Suprapubic skin (tissue), 4 donors: ENCODE measurements at places on chromosomes 1 and 21.
A peak's percentile ranks its signal among the peaks of the same experiment; 100 is the strongest.

DNA sequence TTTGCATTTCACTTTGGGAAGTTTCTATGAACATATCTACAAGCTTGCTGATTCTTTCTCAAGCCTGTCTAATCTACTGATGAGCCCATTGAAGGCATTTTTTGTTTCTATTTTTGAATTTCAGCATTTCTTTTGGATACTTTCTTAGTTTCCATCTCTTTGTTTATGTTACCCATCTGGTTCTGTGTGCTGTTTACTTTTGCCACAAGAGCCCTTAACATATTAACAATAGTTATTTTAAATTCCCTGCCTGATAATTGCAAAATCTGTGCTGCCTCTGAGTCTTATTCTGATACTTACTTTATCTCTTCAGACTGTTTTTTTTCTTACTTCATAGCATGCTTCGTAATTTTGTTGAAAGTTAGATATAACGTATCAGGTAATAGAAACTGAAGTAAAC is 75.8 kb upstream of the ZRANB2 start:
- DNase-seq: no peak

DNA sequence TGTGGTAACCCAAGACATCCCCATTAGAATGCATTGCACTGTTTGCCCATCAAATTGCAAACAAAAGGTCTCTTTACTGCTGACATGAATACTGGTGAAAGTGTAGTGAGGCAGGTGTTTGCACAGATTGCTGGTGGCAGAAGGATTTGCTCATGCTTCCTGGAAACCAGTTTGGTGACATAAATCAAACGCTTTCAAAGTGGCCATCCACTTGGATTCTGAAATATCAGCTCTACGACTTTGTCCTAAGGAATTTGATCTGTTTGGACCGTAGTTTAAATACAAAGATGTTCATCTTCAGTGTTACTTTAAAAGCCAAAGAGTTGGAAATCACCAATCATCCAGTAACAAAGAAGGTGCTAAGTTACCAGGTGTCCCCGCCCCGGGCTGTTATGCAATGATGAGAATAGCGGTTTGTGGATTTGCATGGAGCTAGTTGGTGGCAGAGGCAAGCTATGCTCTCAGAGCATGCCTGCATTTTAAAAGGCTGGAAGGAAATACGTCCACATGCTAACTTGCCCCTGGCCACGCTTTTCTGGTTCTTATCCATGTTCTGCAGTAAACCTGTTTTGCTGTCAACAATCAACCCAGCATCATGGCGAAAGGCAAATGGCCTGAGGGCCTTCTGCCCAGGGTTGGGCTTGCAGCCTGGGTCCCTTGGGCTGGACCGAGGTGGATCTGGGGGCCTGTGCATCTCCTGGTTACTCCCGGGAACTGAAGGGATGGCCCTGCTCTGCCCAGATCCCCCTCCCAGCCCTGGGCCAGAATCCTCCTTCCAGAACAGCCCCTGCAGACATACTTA is 49.2 kb downstream of the UMODL1 start:
- no peak for DNase-seq

DNA sequence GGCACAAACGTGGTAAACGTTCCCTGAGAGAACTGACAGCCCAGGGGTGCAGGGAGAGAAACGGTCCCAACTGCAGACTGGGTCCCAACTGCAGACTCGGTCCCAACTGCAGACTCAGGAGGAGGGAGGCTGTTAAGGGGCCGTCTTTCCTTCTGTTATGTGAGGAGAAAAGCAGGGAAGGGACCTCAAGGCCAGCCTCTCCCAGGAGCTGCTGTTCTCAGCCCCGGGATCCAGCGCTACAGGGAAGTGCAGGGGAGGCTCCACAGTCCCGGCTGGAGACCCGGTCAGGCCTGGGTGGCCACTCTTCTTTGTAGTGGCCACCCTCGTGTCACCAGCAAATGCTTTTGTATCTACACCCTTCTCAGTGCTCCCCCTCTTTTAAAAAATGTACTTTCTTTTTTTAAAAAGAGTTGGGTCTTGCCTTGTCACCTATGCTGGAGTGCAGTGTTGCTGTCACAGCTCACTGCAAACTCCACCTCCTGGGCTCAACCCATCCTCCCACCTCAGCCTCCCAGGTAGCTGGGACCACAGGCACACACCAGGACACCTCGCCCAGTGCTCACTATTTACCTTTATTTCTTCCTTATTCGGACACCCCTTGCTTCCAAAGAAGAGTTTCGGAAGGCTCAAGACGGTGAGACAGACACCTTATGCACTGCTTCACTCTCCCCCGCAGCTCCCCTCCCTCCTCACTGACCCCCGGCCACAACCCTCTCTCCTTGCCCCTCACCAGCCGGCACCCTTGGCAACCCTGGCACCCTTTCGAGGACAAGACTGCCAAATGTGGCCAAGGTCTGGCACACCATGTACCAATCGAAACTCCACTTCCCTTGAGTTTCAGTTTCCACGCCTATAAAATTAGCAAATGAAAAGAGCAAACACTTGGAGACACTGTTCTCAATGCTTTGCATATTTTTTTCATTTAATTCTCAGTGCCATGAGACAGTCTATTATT is 21.8 kb downstream of the CAPN2 start:
- no peak for DNase-seq

DNA sequence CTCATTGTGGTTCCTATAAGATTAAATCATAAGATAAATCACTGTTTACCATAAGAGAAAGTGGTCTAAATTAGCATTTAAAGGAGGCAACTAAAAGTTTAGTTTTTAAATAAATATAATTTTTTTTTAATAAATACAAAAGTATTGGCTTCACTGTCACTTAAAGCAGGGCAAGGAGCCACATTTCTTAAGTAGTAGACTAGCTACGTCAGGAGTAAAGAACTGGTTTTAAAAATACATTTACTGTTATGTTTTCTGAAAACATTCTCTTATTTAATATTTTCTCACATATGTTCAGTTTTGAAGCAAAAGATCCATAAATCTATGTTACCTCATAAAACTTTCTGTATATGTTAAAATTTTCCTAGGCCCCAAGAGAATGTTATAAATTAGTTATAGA is 2.2 kb downstream of the ANGPTL1 start:
- DNase-seq: no peak

- DNase-seq: peak; percentile 69
These were observed 157.1 kb downstream of the ELAVL4 start for GRCh38 chr1:50265790-50266314.

DNA sequence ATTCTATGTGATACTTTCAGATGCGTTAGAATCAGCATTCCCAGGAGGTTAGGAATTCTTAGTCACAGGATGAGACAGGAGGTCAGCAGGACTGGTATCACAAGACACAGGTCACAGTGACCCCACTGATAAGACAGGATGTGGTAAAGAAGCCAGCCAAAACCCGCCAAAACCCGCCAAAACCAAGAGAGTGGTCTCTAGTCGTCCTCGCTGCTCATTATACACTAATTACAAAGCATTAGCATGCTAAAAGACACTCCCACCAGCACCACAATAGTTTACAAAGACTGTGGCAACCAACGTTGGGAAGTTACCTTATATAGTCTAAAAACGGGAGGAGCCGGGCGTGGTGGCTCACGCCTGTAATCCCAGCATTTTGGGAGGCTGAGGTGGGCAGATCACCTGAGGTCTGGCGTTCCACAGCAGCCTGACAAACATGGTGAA is 13.9 kb upstream of the ACTA1 start:
- no peak for DNase-seq

DNA sequence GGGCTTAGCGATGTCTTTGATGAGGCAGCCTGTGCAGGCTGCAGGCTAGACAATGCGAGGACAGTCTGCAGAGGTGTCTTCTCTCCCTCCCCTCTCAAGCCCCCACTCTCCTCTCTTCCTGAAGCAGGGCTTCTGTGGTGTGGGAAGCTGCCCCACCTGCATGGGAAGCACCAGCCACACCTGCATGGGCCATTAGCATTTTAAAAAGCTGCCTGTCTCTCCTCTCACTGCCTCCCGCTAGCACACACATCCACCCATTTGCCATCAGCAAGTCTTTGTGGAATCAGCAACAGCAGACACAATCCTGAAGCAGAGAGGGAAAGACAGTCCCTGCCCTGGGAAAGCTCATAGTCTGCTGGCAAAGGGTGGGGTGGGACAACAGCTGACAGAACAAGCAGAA is 53.1 kb downstream of the NAV1 start:
- DNase-seq: no peak

DNA sequence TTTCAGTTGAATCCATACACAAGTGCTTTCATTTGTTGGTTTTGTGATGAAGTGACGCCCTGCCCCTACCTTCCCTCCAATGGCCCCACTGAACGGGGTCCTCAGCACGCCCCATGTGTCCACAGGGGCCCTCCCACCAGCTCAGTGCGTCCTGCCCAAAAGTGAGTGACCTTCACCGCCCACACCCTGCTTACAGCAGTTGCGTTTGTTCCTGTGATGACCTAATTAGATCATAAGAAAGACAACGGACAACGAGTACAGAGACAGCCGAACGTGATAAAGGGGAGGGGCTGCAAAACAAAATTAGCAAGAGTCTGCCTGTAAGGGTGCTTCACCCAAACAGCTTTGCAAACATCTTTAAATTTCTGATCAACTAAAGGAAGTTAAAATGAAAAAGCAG is 38.2 kb upstream of the RIPK4 start:
- DNase-seq: no peak

DNA sequence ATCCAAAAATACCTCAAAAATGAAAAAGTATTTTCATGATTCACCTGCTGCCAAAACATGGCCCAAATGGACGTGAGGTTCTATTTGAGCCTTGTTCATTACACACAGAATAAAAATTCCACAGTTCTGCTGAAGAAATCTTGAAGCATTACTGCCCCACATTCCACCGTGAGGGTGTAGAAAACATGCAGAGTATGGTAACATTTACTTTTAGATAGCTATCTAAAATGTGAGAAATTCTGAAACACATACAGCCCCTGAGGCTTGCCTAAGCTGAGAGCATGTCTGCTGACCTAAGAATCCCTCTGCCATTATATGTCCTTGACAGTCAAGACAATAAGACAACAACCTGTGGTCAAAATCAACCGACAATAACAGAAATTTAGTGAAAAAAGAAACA is 186.5 kb downstream of the DSCAM start:
- no peak for DNase-seq

- no peak for DNase-seq
These were observed 42.0 kb downstream of the ADSS2 start for GRCh38 chr1:244409701-244410100.

DNA sequence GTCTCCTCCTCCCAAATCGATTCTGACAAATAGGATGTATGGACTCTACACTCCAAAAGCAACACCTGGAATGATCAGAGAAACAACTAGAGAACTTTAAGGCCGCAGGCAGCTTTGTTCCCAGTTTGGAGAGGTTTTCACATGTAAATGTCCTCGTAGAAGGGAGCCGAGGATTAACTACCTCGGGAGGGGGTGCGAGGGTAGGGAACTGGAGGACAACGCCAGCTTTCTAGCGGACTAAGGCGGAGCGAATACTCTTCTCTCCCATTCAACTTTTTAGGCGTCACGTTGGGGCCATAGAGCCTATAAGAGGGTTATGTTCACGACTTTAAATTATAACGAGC is 1.2 kb downstream of the SCAF4 start:
- no peak for DNase-seq

DNA sequence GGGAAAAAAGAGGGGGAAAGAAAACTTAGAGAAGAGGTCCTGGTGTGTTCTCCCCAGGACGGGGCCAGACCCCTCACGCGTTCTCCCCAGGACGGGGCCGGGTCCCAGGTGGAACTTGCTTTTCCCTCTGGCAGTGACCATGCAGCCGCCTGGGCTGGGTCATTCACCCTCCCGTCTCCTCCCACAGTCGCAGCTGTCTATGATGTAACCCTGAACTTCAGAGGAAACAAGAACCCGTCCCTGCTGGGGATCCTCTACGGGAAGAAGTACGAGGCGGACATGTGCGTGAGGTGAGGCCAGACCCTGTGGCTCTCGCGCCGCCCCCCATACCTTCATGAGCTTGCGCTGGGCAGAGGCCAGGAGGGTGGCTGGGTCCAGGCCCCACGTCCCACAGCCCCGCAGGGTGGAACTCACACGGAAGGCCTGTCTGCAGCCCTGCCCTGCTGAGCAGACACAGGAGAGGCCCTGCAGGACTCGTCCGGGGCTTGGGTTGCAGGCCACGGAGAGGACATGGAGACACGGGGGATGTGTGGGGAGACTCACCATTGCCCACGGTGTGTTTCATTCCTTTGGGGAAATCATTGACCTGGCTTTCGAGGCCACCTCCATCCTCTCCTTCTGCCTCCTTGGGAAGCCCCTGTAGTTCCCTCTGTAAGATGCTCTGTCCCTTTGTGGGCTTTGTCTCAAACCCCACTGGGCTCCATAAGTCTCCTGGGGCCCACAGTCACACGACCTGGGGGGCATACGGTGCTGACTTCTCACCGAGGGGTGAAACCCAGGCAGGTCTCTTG is 40.7 kb upstream of the TRAPPC10 start:
- DNase-seq: no peak

DNA sequence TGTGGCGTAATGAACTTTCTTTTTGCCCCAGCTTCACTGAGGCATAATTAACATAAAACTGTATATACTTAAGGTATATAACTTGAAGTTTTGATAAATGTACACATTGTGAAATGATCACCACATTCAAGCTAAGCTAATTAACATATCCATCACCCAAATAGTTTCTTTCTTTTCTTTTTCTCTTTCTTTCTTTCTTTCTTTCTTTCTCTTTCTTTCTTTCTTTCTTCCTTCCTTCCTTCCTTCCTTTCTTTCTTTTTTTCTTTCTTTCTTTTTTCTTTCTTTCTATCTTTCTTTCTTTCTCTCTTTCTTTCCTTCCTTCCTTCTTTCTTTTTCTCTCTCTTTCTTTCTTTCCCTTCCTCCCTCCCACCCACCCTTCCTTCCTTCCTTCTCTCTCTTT is 62.5 kb downstream of the XCL1 start:
- DNase-seq: no peak

DNA sequence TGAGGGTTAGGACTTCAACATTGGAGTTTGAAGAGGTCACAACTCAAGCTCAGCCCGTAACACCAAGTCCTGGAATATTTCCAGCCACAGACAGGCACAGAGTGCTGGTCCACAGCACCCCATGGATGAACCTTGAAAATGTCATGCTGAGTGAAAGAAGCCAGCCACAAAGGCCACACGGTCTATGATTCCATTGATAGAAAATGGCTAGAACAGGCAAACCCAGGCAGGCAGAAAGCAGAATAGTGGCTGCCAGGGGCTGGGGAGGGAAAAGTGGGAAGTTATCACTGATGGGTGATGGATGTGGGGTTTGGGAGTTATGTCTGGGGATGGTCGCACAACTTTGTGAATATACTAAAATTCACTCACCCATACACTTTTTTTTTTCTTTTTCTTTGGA is 21.3 kb downstream of the MX1 start:
- DNase-seq: no peak
